ENCODE measurements at places on chromosomes 1 and 21. TPM values are rescaled to one million over a fixed set of nuclear protein-coding genes. Genes with fewer than 3 reads are reported as not detected.

GRCh38 chr1:100364697-100365096, 12.4 kb downstream of the CDC14A start:
- DNase-seq: no peak

GRCh38 chr1:203609979-203610493, 16.6 kb upstream of the ATP2B4 start:
- no peak for DNase-seq

- no peak for DNase-seq
These were observed 38.0 kb upstream of the TADA1 start for GRCh38 chr1:166914111-166914510.

DNA sequence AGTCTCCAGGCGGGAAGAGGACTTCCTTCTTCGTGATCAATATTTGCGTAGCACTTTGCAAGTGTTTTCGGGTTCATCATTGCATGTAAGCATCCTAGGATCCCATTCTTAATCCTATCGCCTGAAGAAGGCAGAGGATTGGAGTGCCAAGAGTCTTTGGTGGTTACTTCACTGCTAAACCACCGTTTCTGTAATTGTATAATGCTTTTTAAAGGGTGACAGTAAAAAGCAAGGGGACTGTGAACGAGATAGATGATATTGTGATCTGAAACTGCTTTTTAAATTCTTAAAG, 345 bp upstream of the ALDH9A1 start:
- no peak for DNase-seq

DNA sequence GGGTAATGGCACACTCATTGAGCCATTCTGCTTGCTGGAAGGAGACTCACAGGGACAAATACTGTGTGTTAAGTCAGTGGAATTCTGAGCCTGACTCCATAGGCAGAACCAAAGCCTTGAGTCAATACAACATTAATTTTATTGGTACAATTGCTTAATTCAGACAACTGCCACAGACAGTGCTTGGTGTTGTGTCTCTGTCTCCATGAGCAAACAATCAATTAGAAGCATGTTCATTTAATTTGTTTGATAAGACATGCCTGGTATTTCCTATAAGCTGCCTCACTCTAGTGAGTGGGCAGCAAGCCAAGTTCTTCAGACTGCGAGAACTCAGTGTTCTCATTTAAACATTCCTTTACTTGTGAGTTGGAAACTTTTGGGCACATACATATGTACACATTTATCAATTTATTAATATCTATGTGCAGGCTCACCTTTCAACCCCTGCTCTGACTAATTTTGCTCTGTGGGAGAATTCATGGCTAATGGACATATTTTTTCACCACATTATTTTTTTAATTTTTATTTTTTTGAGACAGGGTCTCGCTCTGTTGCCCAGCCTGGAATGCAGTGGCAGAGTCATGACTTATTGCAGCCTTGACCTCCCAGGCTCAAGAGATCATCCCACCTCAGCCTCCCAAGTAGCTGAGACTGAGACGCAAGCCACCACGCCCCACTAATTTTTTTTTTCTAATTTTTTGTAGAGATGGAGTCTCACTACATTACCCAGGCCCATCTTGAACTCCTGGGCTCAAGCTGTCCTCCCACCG, 4.5 kb upstream of the SRSF10 start:
- DNase-seq: no peak

DNA sequence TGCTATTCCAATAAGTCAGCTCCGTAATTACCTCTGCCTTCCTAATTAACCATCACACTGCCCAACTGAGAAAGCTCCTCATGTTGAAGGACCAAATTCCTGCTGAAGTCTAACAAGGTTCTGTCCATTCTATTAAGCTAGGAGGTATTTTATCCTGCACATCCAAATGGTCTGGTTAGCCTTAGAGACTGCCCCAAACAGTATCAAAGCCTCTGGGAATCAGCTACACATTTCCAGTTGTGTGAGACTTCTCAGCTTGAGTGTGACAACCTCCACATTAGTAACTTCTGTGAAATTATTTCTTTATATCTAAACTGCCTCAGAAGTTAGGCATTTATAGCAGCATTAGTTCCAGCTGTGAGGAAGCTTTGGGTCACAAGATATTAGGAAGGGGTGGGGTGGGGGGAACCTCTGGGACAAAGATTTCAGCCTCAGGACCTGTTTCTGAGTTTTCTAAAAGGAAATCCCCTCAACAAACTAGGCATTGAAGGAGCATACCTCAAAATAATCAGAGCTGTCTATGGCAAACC, 150.5 kb upstream of the DUSP10 start:
- no peak for DNase-seq

DNA sequence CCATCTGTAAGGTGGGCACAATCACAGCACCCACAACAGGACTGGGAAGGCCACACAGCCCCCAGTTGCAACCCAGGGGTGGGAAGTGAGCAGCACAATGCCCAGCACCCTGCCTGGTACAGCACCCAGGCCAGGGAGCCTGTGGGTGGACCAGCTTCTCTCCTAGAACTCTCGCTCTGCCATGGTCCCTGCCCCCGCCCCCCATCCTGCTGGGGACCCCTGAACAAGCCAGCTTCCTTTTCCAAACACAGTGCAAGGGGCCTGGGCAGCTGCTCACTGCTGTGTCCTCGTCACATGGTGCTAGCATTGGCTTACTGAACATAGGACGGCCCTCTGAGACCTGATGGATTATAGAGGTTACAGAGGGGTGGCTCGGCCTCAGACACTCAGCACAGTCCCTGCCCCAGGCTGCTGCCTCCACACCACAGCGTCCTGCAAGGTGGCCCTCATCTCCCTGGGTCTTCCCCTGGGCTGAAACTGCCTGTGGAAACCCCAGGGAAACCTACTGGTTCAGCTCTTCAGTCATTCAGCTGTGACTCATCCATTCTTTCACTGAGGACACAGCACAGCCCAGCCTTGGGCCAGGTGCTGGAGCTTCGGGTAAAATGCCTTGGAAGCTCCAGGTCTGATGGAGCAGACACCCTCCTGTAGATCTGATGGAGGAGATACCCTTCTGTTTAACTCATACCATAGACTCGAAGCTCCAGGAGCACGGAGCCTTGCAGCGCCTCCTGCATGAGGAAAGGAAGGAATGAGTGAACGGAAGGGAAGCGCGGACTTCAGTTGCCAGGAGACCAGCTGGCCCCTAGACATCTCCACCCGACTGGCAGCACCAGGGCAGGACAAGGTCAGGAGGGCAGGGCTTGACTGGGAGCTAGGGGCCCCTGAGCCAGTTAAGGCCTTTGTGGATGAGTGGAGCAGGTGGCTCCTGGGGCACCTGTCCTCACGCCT, 8.1 kb upstream of the PRDM16 start:
- DNase-seq: no peak

- no peak for DNase-seq
These were observed 2.8 kb downstream of the CLDN19 start for GRCh38 chr1:42737257-42737656.

DNA sequence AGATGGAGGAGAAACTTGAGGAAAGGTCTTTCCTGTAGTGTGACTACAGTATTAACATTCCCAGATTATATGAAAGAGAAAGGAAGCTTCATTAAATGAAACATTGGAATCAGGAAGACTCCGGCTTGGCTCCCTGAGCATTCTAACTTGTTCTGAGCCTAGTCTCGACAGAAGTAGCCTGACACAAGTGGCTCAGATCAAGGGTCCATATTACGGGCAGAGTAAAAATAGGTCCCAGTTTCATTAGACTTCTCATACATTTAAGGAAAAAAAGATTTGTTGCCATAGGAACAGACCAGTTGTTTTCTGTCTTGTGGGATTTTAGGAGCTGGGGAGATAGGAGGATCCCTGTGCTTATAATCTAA, 12.8 kb downstream of the SMAP2 start:
- no peak for DNase-seq

GRCh38 chr21:36454093-36454531, 25.8 kb downstream of the CLDN14 start:
- no peak for DNase-seq

GRCh38 chr1:53568540-53568939, 109.3 kb downstream of the DMRTB1 start:
- no peak for DNase-seq

DNA sequence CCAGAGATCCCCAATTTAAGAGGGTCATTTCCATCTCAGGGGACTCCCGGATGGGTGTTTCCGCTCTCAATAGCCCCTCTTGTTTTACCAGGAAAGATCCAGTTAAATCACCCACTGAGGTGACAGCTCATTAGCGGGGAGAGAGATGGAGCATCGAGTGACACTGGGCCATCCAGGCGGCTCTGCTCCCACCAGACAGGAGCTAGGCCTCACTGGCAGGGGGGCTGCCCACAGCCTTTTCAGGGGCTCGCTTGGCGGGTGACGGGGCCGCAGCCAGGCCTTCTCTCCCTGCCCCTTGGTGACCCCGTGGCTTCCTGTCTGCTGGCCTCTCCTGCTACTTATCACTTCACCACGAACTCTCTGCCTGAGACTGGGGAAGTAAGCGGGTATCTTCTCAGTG, 26.7 kb upstream of the SPSB1 start:
- DNase-seq: no peak

- peak; percentile 40 for DNase-seq
These were observed 444.8 kb downstream of the PTPRC start for GRCh38 chr1:199083680-199084079.

GRCh38 chr1:222930070-222930469, 115.2 kb downstream of the DISP1 start:
- DNase-seq: no peak

- no peak for DNase-seq
These were observed 108.7 kb upstream of the ACTRT2 start for GRCh38 chr1:2912424-2913061.

GRCh38 chr1:159945483-159946241, at the start of gene IGSF9:
TSS of gene IGSF9 (minus strand) at chr1:159945613. CDS start at chr1:159943454, 2,159 bp downstream.
- DNase-seq: peak; percentile 37

- no peak for DNase-seq
These were observed 9.0 kb upstream of the SMIM1 start for GRCh38 chr1:3763351-3764125.

DNA sequence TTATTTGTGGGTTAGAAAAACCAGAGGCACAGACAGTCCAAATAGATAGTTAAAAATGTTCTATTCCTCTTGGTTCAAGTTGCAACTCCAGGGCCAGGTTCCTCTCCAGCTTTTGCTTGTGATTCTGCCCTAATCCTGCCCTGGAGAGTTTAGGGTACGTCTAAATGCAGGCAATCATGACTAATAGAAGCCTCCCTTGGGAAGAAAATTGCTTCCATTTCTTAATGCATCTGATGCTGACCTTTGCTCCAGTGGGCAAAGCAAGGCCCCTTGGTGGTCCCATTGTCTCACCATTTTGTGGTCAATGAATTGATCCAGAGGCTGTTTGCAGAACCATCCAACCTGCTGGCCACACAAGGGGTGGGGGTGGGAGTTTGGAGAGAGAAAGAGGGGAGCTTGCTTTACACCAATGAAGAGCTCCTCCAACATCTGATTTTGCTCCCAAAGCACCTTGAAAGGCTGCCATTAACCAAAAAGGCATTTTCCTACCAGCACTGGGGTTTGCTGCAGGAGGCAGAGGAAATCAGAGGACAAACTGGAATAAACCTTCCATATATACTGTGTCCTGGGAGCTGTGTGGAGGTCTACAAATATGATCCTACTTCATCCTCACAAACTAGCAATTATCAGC, 31.3 kb downstream of the C8B start:
- no peak for DNase-seq

- DNase-seq: no peak
These were observed 1.2 kb downstream of the ADAM30 start for GRCh38 chr1:119895102-119895501.

DNA sequence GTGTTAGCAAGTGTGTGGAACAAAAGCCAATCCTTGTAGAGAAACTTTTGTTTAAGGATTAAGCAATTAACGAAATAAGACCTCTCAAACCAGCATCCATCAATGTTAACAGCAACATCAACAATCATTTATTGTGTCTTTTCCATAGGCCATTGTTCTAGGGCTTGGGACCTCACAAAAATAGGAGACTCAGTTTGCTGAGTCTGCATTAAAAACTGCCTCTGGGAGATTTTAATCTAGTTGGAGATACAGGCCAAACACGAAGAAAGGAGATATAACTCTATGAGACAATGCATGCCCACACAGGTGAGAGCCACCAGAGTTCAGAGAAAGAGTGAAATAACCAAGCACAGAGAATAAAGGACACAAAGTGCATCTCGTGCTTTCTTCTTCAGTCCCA, 14.4 kb upstream of the SELP start:
- no peak for DNase-seq

DNA sequence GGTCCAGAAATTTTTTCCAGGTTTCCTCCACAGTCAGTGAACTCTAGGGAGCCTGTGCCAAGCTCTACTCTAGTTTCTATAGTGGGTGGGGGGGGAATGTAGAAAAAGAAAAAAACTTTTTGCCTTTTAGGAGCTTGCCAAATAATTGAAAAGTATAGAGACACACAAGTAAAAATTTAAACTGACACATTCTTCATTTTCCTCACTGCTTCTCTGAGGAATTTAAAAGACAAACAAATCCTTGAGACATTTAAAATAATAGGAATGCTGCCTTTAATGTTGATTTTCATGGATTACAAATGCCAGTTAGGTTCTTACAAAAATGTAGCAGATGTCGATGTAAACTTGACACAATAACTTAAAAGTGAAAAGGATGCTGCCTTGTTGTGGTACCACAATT, 241.9 kb downstream of the DNM3 start:
- no peak for DNase-seq

GRCh38 chr1:188027613-188028012, 1198.9 kb downstream of the PLA2G4A start:
- DNase-seq: peak; percentile 92

DNA sequence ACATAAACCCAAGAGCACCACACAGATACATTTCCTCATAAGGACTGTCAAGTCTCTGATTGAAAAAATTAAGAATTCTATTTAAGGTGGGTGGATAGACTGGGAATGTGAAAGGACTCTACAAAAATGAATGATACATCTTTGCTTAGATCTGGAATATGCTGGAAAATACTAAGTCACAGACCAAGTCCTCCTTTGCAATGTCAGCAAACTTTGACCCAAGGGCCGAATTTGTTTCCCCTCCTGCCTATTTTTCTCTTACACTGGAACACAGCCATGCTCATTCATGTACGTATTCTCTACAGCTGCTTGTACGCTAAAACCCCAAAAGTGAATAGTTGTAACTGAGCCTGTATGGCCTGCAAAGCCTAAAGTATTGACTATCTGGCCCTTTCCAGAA, 180.7 kb downstream of the ADSS2 start:
- DNase-seq: no peak

DNA sequence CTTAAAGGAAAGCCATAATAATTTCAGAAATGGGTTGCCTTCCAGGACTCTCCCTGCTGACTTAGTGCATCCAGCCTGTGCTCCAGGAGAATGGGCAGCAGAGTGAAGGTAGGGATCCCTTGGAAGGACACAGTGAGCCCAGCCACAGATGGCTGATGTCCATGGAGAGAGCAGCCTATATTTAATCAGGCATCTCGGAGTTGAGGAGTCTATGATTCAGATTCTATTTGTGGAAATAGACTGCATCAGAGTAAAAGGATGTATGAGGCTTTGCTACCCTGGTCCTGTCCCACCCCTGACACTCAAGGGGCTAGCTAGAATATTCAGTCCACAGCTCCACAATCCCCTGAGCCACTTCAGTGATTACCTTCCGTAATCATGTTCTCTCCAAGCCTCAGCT, 43.8 kb upstream of the PBX1 start:
- DNase-seq: no peak

PATJ gene
- total RNA-seq: 6.3 TPM

CLCA4 gene
- not detected for total RNA-seq

LAMC2 gene
- total RNA-seq: 0.03 TPM

SERBP1 gene
- 239 TPM for total RNA-seq

GABRD gene
- total RNA-seq: 0.16 TPM

MAGI3 gene
- 4.0 TPM for total RNA-seq

RPS27 gene
- 5,494 TPM for total RNA-seq

ITLN2 gene
- 0.90 TPM for total RNA-seq

TLCD4 gene
- total RNA-seq: 24.6 TPM

TCHHL1 gene
- not detected for total RNA-seq

Measured in SK-MEL-5 (cell line).